ENCODE measurements at places on chromosomes 11 and 22.

DNA sequence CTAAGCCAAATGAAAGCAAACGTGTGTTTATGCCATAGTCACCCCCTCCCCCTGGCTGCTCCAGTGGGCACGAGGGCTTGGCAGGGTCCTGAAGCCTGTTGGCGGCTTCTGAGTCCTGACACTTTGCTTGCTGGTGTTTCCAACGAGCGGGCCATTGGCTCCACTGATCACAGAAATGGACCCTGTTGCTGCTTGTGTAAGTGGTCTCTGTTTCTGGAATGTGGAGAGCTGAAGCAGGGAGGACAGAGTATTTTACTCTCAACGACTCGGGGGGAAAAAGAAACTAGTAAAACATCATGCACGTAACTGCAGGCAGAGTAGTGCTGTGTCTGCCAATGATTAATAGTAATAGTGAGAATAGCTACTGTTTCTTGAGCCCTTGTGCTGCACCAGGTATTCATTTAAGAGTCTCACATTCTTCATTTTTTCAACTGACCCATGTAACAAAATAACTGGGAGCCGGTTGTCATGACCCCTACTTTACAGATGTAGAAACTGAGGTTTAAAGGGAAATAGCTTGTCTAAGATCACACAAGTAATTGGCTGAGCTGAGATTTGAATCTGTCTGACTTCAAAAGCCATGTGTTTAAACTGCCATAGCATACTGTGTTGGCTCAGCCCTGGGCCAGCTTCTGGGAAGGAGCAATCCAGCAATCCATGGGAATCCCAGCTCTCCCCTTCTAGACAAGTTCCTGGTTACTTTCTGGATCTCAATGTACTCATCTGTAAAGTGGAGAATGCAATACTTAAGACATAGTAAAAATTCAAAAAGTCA lies 526.7 kb downstream of the INSC start:
- DNase-seq, result no peak

DNA sequence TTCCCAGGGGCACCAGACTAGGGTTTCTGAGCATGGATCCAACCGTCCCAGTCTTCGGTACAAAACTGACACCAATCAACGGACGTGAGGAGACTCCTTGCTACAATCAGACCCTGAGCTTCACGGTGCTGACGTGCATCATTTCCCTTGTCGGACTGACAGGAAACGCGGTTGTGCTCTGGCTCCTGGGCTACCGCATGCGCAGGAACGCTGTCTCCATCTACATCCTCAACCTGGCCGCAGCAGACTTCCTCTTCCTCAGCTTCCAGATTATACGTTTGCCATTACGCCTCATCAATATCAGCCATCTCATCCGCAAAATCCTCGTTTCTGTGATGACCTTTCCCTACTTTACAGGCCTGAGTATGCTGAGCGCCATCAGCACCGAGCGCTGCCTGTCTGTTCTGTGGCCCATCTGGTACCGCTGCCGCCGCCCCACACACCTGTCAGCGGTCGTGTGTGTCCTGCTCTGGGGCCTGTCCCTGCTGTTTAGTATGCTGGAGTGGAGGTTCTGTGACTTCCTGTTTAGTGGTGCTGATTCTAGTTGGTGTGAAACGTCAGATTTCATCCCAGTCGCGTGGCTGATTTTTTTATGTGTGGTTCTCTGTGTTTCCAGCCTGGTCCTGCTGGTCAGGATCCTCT lies 709 bp downstream of the MRGPRX4 start:
- no peak for DNase-seq

- DNase-seq, result no peak
Measured at GRCh38 chr11:76830639-76831327, 29.9 kb upstream of the ACER3 start.

- no peak for DNase-seq
Measured at GRCh38 chr11:31649129-31649966, 139.8 kb downstream of the ELP4 start.

- DNase-seq, result no peak
Measured at GRCh38 chr11:74185695-74186094, 14.6 kb downstream of the PPME1 start.

GRCh38 chr11:28760676-28761390 lies 652.6 kb downstream of the METTL15 start:
- no peak for DNase-seq

Measured in stimulated activated CD8-positive, alpha-beta memory T cell treated with anti-CD3 and anti-CD28 coated beads, Interleukin-15, amount 100 ng/mL, for 24 hours (primary cell).